GM03348 (cell line): ENCODE measurements at places on chromosomes 1 and 21.
A peak's percentile ranks its signal among the peaks of the same experiment; 100 is the strongest.

DNA sequence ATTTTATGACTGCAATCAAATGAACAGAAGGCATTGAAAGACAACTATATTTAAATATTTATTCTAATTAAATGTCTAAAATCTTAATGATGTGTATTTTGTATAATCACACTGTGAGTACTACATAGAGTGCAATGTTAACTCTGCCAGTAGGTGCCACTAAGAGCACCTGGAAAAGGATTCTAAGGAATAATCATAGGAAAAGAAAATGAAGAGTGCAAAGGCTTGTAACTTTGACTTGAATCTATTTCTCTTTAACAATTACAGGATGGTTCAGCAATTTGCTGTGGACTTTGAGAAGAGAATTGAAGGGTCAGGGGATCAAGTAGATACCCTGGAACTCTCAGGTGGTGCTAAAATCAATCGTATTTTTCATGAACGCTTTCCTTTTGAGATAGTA, 200.4 kb downstream of the DNM3 start:
- peak; percentile 38 for DNase-seq

DNA sequence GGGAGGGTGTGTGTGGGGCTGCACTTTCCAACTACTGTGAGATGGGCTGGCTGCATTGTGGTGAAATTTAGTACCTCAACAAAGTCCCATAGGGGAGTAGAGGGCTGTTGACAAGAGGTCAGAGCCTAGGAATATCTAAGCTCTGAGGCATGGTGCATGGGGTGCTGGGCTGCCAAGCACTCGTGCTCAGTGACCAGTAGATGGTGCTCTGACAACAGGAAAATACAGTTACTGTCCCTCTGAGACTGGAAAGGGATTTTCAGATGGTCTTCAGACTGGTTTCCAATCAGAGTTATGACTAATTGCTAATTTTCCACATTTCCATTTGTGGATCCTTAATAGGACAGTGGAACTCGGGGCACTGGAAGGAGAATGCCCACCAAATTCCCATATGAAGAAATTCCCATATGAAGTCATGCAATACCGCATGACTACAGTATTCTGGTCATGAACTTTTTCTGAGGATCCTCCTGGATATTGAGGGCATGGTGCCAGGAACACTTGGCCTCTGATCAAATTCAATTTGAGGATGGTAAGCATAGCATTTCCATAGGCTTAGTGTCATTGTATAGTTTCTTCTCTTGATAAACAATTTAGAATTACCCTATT, 4.1 kb upstream of the CACNA1E start:
- peak; percentile 85 for DNase-seq

DNA sequence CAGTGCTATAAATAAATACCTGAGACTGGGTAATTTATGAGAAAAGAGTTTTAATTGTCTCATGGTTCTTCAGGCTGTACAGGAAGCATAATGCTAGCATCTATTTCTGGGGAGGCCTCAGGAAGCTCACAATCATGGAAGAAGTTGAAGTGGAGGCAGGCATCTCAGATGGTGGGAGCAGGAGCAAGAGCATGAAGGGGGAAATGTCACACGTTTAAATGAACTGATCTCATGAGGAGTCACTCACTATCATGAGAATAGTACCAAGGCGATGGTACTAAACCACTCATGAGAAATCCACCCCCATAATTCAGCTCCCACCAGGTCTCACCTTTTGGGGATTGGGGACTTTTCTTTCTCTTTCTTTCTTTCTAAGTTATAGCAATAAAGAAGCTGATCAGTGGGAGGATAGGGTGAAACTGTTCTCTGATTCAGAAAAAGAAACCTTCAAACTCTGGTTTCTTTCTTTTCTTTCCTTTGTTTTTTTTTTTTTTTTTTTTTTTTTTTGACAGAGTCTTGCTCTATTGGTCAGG, 17.1 kb upstream of the SPAG17 start:
- DNase-seq = no peak

DNA sequence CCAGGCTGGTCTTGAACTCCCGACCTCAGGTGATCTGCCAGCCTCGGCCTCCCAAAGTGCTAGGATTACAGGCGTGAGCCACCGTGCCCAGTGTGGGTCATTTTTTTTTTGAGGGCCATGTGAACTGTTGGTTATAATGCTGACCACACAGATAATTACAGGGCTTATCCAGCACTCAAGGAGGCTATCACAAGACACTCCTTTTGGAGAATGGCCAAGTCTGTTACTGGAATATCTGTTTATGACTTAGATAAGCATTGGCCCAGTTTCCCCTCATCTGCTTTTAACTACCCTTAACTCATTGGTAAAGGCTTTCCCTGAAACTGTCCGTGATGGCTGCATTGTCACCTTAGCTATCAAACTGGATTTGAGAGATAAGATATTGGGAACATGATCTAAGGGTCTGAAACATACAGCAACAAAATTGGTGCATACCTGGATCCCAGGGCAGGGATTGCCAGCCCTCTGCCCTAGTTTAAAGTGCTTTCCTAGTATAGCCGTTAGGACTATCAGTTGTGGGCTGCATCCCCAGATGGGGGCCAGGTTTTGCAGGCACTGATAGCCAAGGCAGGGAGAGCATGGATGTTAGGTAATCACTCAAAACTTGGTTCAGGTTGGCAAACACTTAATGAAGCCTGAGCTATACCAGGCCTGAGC, 15.6 kb downstream of the SZT2 start:
- no peak for DNase-seq

- DNase-seq = no peak
These were observed 2.5 kb downstream of the ATP1B1 start for GRCh38 chr1:169108863-169109560.

DNA sequence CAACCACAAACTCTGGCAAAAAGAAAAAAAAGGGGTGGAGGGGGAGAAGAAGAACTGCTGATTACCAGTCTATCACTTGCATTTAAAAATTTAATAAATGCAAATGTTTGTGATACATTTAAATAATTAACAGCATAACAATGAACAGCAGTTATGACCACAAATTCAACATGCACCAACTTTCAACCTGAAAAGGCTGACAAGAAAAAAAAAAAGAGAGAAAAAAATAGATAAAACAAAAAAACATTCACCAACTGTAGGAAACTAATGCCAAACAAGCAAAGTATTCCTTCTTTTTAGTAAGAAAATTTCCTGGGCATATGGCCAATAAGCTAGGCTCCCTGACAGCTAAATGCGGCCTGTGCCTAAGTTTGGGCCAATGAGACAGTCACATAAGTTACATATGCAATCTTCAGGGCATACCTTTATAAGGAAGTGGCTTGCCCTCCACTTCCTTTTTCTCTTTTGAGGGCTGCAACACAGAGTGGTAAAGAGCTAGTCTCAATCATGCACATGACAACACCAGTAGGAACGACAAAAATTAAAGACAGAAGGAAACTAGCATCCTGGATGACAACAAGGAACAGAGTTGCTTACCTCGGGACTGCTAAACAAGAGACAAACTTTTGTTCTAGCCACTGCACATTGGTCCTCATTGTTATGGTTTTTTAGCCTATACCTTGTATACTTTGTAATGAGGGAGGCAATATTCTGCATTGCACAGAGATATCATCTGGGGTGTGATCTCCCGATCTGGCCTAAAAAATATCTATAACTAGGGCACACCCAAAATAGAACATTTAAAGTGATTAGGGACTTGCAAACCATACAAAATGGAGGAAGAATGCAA, 24.2 kb upstream of the PHTF1 start:
- DNase-seq = peak; percentile 29

GRCh38 chr1:203628201-203629015, 1.8 kb downstream of the ATP2B4 start:
- DNase-seq = peak; percentile 63
